ENCODE measurements at places on chromosomes 3 and 15.

DNA sequence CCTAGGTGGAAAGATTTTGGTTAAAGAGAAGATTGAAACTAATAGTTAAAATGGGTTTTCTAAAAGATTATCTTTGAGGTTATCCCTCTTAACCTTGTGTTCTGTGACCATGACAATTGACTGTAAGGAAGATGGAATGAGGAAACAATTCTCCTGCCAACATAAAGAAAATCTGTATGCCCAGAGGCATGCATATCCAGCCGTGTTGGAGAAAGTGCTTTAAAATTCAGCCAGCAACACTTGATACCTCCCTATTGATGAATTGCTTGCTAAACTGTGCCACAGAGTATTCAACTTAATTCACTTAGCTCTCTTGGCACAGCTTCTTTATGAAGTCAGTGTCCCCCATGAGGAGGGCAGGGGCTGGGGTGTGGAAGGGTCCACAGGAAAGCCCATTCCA, 203.5 kb downstream of the UBE2E2 start:
- DNase-seq: peak; percentile 33

DNA sequence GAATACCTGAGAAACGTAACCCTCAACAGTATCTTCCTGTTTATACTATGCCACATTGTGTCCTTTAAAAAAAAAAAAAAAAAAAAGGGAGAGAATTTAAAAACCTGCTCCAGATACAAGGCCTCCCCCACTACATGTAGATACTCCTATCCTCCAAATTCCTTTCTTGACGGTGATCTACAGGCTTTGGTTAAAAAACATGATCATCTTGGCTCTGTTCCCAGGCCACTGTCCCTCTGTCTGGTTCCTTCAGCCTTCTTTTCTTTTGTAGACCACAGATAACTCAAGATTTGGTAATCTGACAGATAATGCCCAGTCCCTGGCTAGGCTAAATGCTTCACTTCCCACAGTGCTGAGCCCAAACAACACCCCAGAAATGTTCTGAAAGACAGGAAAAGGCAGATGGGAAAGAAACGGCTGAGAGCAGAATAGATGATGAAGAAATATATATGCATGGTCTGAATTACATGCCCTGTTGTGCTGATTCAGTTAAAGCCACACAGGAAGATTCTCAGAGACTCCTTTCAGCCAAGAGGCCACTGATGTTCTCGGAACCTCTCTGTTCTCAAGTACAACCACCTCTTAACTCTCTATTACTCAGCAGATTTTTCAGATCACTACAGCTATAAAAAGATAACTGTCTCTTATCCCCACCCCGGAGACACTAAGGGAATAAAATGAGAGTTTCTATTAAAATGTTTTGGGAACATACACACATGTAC, 48.3 kb downstream of the NPTN start:
- no peak for DNase-seq

DNA sequence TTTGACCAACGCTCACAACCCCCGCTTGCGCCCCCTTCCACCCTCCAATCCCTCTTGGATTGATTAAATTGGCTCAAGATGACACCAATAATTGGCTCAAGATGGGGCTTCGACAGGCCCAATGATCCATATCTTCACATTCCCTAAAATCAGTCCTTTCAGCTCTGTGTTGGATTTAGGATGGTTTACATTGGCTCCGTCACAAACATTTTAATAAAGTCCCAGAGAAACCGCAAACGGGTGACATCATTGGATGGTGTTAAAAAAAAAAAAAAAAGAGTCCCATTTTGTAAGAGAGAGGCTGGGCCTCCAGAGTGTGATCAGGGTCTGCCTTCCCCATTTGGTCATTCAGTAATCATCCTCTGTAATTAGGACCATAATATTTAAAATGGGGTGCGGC, 113.4 kb upstream of the MRPS22 start:
- no peak for DNase-seq

GRCh38 chr3:49937090-49937489, 2.9 kb upstream of the RBM6 start:
- DNase-seq: no peak

DNA sequence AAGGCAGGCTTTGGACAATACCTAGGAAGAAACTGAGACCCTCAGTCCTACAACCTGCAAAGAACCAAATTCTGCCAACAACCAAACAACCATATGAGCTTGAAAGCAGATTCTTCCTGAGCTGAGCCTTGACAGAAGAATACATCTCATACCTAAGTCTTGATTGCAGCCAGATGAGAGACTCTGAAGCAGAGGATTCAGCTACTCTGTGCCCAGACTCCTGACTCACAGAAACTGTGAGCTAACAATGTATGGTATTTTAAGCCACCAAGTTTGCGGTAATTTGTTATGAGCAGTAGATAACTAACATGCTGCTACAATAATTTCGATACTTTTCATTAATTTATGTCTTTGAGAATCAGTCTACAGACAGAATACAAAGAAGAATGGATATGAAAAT, 325.1 kb upstream of the CBLB start:
- DNase-seq: no peak

DNA sequence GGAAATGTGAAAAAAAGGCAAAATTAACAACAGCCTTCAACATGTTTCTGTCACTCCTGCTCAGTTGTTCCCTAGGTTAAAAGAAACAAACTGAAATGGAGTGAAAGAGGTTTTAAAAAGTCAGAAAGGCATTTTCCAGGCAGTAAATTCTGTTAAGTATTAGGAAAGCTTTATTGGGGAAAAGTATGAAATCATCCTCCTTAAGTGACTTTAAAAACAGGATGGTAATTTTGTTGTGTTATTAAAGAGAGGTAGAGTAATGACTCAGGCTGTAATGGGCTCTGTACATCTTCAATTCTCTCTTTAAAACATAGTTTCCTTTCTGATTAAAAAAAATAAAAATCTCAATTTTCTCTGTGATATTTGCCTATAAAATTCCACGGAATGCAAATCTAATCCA, 81.1 kb downstream of the OTOL1 start:
- no peak for DNase-seq

DNA sequence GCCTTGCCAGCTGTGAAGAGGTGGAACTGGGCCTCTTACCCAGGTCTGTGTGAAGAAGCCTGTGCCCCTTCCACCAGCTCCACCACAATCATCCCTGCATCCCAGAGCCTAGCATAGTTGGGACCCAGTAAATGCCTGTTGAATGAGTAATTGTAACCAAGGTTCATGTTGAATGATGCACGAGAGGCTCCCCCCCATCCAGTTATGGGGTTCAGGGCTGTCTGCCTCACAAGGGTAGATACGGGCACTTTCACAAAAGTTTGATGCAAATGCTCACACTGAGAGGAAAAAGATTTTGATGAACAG, 29.5 kb upstream of the TSEN2 start:
- no peak for DNase-seq

- no peak for DNase-seq
Observed at GRCh38 chr15:58561321-58561720, 129.5 kb downstream of the LIPC start.

DNA sequence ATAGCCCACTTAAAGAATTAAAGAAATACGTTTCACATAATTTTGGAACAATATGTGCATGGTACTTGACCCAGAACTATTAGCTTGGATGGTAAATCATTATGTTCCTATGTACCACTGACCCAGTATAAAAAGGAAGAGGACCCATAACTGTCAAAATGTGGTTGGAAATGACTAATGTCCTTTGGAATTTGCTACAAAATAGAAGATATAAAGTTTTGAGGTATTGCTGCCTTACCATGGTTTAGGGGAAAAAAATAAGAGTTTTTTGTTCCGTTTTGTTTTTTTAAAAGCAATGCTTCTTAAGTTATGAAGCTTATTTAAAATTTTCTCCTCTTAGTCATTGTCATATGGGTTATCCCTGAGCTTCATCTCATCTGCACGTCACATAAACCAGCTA, 15.8 kb upstream of the TFDP2 start:
- DNase-seq: no peak

Data from Caki2 (cell line).